Spinal cord (tissue), 10 donors: ENCODE measurements at places on chromosomes 16 and 17.

GRCh38 chr16:6204945-6205344, 1107.3 kb upstream of the EEF2KMT start:
- H3K27me3 ChIP-seq = no peaks in the 10 kb centered on the region
- no peaks in the 10 kb centered on the region for H3K36me3 ChIP-seq
- no peaks in the 10 kb centered on the region for H3K4me1 ChIP-seq
- DNase-seq = no peak

DNA sequence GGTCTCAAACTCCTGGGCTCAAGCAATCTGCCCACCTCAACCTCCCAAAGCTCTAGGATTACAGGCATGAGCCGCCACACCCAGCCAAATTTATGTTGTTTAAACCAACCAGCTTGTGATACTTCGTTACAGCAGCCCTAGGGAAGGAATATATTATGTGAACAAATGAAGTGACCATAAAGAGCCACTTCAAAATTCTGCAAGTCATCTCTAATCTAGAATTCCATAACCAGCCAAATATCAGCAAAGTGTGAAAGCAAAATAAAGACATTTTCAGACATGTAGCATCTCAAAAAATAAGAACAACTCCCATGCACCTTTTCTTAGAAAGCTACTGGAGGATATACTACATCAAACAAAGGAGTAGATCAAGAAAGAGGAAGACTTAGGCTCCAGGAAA, 36.0 kb downstream of the AIPL1 start:
- H3K27ac ChIP-seq = no peak overlapping the region
- no peaks in the 10 kb centered on the region for H3K27me3 ChIP-seq
- H3K4me3 ChIP-seq = no peak overlapping the region

GRCh38 chr17:72900654-72900971, 191.9 kb downstream of the SLC39A11 start:
- no peak overlapping the region for H3K27ac ChIP-seq
- peak; percentile 57 for DNase-seq
- H3K4me1 ChIP-seq = peaks cover 11% of the 10 kb centered on the region
- H3K36me3 ChIP-seq = no peaks in the 10 kb centered on the region
- no peaks in the 10 kb centered on the region for H3K27me3 ChIP-seq

- no peaks in the 10 kb centered on the region for H3K27me3 ChIP-seq
- no peak overlapping the region for H3K27ac ChIP-seq
- peaks cover 65% of the 10 kb centered on the region for H3K36me3 ChIP-seq
- DNase-seq = no peak
- H3K4me3 ChIP-seq = no peak overlapping the region
- H3K4me1 ChIP-seq = peaks cover 23% of the 10 kb centered on the region
Observed at GRCh38 chr17:81667754-81668153, 1.2 kb downstream of the CCDC137 start.
